ENCODE measurements at places on chromosomes 11 and 22. TPM values are rescaled to one million over a fixed set of nuclear protein-coding genes. Genes with fewer than 3 reads are reported as not detected.

GRCh38 chr11:86978756-86979608 is 23.8 kb upstream of the FZD4 start:
- no peak for DNase-seq

The PRR33 gene
- not detected for total RNA-seq

DNA sequence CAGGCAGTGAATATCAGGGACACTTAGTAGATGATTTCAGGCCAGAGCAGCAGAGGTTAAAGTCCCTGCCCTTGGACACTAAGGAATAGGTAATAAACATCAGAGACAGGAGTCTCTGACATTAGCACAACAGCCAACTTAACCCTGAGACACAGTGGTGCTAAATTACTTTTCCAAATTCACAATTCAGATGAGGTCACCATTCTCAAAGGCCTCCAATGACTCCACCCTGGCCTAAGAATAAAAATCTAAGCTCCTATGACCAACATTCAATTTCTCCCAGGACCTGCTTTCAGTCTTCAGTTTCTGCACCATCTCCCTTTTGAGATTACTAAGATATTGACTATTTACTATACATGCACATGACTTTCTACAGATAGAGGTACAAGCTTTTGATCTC is 42.0 kb downstream of the BLID start:
- no peak for DNase-seq

- DNase-seq, result no peak
Observed at GRCh38 chr11:109071712-109072524, 350.1 kb upstream of the C11orf87 start.

- no peak for DNase-seq
Observed at GRCh38 chr11:6253197-6253596, 6.4 kb upstream of the CCKBR start.

- no peak for DNase-seq
Observed at GRCh38 chr11:75028321-75028720, 39.6 kb downstream of the NEU3 start.

The CREB3L1 gene
- total RNA-seq, result 0.41 TPM

The PATE4 gene
- total RNA-seq, result not detected

DNA sequence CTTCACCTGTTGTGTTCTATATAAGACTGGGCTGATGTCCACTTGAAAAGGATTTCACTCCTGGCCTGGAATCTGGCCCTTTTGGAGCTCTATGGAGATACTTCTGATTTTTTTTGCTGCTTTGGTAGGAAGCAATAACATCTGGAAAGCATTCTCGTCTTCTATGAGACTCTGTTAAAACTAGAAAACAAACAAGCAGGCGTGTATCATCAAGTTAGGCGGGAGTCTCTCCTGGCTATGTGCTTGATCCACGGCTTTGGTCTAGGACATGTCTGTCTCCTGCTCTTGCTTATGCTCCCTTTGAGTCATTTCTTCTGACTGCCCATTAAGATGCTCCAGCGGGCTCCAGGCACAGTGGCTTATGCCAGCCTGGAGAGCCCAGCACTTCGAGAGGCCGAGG is 121.4 kb upstream of the TTC12 start:
- no peak for DNase-seq
